ENCODE measurements at places on chromosomes 5 and 9. TPM values are rescaled to one million over a fixed set of nuclear protein-coding genes. Genes with fewer than 3 reads are reported as not detected.

Gene HARS2
- 30.1 TPM for total RNA-seq

Gene NR5A1
- total RNA-seq, result not detected

Gene GNA14
- 0.09 TPM for total RNA-seq

Gene STK10
- 102 TPM for total RNA-seq

Gene ST6GALNAC4
- total RNA-seq, result 28.7 TPM

Gene SLC25A51
- 31.4 TPM for total RNA-seq

Gene PCDHA9
- total RNA-seq, result not detected

Gene APBA1
- total RNA-seq, result 0.98 TPM

Gene FBN2
- not detected for total RNA-seq

Gene RHOBTB3
- total RNA-seq, result 0.39 TPM

Gene TAF11L12
- total RNA-seq, result not detected

Gene CARD9
- 17.6 TPM for total RNA-seq

Gene CORO2A
- 0.96 TPM for total RNA-seq

Gene GABRA6
- not detected for total RNA-seq

Gene BTNL8
- 0.18 TPM for total RNA-seq

Gene ZNF782
- total RNA-seq, result 4.7 TPM

Gene PIP5K1B
- 76.2 TPM for total RNA-seq

Gene MTX3
- 18.0 TPM for total RNA-seq

Gene COL27A1
- total RNA-seq, result 4.1 TPM

Gene SLC1A3
- not detected for total RNA-seq

Gene RFESD
- 0.94 TPM for total RNA-seq

Gene FIBCD1
- not detected for total RNA-seq

Gene IRGM
- total RNA-seq, result 1.8 TPM

Gene GABBR2
- not detected for total RNA-seq

Gene PCA3
- not detected for total RNA-seq

Data from activated T-helper 2 cell treated with anti-CD3 and anti-CD28 coated beads, Interferon-gamma antibody, Interleukin-2, Interleukin-4, amounts not matched to agents 10 μg/mL and 5 μg/mL and 100 μg/mL, durations not matched to agents 14 hours and 24 hours and 36 hours (primary cell).